Activated naive CD4-positive, alpha-beta T cell (primary cell): ENCODE measurements at places on chromosomes 7 and 10.

- no peak for DNase-seq
These were observed 92.2 kb downstream of the PRKCQ start for GRCh38 chr10:6487920-6488319.

GRCh38 chr7:22992874-22993840, 20.8 kb downstream of the HYCC1 start:
- no peak for DNase-seq

DNA sequence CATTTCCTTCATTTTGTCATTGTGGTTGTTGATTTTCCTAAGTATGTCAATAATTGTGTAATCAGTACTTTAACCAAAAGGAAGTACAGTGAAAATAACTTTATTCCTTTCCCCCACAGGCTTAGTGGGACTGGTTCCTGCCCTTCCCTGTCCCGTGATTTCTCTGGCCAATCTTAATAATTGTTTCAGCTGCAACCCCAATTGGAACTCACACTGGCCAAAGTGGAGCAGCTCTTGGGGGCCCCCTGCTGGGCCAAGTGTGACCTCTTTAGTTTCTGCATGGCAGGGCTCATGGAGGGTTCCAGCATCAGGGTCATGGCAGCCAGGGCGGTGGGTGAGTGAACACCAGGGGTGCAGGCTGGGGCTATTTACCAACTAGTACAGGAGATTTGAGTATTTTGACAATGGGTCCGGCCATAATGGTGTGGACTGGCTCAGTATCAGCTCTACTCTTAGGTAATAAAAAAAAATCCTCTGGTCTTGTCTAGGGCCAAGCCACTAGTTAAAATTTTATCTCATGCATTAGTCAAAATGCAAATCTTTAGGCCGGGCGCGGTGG, 31.7 kb downstream of the CYCS start:
- DNase-seq, result peak; percentile 48

DNA sequence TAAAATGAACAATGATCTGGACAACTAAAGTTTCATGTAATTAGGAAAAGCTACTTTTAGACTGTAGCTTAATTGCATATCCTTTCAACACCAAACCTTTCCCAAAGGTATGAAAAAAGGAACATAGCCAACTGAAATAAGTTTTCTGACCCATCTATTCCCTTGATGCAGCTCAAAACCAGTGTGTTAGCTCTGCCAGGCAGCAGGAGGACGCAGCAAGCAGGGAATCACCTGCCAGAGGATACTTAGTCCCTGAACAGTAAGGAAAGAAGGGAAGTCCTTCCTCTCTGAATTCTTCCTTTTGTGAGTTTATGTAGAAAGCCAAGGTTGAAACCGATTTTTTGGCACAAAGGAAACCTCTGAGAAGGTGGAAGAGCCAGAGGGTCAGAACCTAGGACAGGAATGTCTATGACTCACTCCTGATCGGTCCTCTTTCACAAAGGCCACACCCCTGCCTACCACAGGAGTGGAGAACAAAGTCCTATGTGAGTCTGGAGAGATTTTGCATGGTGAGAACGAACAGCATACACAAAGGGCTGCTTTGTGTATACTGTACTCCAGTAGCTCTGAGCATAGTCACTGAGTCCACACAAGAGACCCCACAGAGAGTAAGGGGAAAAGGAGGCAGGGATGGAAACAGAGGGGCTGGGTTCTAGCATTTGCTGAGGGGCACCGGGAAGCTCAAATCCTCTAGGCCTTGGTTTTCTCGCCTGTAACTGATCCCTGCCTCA, 68.8 kb upstream of the GSDME start:
- no peak for DNase-seq

GRCh38 chr7:127789031-127789430, 137.0 kb downstream of the SND1 start:
- DNase-seq, result no peak

DNA sequence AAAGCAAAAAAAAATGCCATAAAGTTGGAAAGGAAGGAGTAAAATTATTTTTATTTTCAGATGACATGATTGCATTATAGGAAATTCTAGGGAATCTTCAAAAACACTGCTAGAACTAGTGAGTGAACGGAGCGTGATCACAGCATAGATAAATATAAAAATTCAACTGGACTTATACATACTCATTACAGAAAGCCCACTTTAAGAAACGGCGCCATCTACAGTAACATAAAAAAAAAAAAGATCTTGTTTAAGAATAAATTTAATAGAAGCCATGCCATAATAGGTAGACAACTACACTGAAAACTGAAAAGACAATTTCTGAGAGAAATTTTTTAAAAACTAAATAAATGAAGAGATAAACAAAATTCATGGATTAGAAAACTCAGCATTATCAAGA, 623.1 kb upstream of the MGMT start:
- no peak for DNase-seq

DNA sequence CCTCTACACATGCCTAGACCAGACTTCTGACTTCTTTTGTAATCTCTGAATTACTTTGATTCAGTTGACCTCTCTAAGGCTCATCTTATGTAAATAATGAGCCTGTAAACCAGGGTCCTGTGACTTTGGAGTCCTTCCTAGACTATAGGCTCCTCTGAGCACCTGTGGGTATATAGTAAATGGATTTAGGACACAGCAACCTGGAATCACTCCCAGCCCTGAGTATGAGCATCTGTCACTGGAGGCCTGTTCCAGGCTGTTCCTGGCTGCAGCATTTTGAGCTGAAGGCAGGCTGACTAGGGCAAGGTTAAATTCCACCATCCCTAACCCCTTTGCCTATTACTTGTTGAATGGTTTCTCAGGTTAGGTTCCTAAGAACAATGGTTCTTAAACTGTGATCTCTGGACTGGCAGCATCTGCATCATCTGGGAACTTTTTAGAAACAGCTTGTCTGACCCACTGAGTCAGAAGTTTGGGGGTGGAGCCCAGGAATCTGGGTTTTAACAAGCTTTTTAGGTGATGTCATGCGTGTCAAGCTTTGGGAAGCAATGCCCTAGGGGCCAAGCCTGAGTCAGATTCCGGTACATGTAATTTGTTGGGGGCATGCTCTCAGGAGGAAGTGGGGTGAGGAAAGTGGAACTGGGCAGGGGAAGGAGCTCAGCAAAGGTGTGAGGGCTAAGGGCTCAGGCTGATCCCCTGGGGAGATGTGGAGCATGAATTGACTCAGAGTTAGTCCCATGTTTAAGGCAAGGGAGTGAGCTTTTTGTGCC, 28.2 kb downstream of the MINDY4 start:
- no peak for DNase-seq

- no peak for DNase-seq
These were observed 9.7 kb upstream of the RASSF4 start for GRCh38 chr10:44949915-44950314.

DNA sequence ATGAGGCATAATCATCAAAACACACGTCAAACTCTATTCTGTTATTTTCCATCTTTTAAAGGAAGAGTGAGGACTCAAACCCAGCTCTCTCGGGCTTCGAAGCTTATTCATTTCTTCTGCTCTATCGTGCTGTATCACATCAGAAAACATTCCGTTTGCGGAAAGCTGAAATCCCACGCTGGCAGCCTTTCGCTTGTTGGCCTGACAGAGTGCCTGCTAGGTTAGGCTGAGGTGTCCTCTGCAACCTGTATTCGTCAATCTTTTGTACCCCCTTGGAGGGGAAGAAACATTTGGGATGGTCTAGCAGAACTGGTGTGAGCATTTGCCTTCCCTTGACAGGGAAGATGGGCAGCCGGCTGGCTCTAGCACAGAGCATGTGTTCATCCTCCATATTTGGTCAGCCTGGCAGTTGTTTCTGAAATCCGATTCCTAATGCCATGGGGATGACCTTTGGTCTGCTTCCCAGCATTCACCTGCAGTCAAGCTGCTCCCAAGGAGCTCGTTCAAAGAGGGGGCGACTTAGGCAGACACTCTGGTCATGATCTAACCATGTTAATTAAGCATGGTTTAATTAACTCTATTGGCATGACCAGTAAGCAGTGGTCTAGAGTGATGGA, 55.2 kb downstream of the TACC2 start:
- DNase-seq, result no peak

DNA sequence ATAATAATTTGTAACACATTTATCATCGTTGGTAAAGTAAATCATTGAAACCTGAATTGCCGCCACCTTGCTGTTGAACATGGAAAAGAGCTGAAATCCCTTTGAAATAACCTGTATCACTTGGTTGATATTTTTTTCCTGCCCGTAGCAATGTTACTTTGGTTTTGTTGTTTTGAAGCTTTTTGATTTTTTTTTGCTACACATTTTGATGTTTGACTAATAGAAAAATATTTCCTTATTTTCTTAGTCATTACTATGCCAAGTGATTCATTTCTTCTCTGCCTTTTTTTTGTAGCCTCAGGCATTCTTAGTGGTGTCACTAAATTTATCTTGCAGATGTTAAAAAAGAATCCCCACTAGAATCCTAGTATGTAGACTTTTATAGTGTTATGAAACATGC, 235.1 kb upstream of the MEOX2 start:
- no peak for DNase-seq

DNA sequence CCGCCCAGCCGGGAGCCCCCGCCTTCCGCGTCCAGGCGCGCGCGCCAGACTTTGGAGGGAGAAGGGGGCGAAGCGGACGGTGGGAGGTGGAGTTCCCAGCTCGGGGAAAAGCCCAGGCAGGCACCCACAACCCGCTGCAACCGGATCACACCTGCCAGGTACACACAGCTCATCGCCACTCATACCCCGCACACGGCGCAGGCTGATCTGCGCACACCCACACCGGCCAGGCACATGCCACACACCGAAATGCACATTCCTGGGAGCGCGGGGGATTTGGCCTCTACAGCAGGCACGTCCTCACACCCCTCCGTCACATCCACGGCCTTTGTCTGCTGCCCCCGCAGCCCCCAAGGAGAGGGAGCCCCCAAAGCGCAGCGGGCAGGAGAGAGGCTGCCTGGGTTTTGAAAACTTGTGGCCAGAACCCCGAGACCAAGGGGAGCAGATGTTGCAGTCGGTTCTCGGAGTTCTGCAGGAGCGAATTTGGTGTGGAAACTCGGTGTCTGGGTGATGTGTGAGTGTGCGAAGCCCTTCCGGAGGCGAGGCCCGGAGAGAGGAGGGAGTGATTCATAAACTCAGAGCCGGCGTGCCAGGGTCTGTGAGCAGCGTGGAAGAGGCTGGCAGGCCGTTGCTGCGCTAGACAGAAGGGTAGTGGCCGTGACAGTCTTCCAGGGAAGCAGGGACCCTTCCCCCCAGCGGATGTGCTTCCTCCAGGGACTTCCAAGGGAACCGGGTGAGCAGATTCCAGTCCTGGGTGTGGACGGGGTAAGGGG, 734 bp downstream of the CHST3 start:
- DNase-seq, result no peak

DNA sequence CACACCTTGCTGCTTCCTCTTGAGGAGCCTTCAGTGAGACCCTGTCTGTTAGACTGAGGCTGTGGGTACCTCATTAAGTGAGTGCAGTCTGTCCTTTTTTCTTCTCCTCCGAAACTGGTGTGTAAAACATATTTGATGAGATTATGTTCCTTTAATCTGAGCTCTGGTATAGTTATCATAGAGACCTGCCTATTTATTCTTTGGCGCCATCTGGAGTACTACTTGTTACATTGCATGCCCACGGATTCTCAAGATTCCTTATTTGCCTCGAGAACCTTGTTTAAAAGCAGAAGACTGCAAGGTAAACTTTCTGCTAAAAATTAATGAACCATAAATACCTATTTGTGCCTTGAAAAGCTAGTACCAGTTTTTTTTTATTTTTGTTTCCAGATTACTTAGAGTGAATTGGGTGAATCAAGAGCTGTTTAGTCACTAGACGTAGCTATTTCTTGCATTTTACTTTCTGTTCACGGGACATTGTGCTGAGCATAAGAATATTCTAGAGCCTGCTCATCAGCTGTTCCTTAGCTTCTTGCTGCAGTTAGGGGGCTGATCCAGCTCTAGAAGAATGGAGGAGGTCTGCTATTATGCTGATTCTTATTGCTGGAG, 16.9 kb upstream of the STMP1 start:
- DNase-seq, result no peak

DNA sequence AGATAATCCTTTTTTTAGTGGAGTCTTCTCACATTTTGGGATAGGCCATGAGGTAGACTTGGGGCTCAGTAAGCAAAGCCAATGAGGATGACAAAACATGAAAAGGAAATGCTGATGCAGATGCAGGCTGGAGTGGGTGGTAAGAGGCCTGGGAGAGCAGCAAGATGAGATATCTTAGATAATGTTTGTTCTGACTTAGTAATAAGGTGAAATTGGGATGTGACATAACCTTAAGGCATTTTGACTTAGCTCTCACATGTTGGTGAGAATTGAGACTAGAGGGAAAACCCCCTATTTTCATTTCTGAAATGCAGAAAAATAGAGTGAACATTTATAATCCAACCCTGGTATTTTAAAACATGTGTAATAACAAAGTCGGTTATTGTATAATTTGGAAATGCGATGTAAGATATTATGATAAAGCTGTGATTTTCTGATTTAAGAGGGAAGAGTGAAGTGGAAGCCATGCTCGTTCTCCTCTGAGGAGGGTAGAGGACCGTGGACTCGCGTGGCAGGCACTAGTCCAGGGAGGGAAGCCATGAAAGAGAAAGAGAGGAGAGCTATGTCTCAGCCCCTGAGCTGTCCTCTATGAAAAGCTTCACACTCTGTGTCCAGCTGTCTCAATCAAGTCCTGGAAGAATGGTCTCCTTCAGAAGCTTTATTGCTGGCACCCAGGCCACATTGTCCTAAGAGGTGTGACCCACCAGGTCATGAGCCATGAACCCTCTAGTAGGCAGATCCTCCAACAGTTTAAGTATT, 57.3 kb downstream of the ST7 start:
- no peak for DNase-seq

DNA sequence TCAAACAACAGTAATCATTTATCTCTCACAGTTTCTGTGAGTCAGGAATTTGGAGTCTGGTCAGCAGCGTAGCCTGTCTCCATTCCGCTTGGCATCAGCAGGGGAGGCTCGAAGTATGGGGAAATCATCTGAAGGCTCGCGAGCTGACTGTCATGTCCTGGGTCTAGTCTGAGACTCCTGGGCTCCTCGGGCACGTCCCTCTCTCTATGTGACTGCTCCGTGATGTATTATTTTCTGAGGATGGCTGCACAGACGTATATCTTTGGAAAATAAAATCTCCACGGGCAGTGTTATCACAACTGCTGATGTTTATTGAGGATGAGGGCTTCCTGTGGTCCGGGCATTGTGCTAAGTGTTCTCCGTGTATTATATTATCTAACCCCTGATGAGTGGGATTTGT, 23.3 kb upstream of the PCGF5 start:
- no peak for DNase-seq

GRCh38 chr7:158431941-158432347, 155.7 kb downstream of the PTPRN2 start:
- DNase-seq, result no peak

- DNase-seq, result no peak
These were observed 60.7 kb downstream of the GPAM start for GRCh38 chr10:112122827-112123226.

GRCh38 chr7:1703441-1703840, 33.4 kb downstream of the ELFN1 start:
- DNase-seq, result no peak
